ENCODE measurements at places on chromosomes 6 and 20.

DNA sequence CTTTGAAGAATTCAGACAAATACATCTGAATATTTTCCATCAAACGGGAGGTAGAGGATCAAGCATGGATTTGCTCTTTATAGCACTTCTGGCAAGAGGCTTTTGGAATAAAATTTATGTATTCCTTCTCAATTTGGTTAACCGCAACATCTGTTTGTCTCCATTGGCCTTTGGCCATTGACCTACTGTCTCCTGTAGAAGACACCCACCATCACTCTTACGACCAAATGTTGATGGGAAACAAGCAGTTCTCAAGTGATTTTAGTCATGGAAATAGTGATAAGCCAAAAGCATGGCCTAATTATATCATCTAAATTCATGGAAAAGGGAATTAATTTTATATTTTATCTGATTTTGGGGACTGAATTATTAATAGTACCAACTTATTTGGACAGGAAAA, 591.9 kb downstream of the CD109 start:
- no peak for DNase-seq

DNA sequence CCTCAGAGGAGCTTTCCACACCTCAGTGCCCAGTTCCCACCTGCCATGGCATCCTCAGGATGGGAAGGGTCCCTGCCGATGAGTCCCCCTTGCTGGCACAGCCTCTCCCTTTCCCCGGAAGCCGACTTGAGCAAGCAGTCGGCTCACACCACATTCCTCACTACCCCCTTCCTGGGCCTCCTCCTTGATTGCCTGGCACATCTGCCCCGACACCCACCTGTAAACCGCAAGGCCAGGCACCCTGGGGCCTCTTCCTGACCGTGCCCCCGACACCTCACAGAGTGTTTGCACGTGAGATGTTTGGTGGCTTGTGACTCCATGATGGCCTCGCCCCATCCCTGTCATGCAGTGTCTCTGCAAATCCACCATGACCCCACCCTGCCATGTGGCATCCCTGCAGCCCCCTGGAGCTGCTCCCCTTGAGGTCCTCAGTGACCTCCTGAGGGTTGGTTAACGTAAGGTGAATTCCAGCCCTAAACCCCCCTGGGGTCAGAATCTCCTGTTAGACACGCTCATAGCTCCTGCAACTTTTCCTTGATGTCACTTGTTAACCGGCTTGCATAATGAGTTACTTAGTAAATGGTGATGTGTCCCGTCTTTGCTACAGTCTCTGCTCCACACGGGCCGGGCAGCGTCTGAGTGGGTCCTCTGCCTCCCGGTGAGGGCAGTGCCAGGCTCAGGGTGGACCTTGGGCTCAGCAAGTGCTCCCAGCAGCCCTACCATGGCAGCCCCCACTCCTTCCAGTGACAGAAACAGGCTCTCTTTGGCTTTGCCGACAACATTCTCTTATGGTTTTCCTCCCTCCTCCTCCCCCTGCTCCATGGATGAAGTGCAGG, 115.9 kb upstream of the FRMD1 start:
- no peak for DNase-seq

GRCh38 chr6:24861934-24862333, 63.2 kb upstream of the ARMH2 start:
- DNase-seq = no peak

- DNase-seq = no peak
Measured at GRCh38 chr6:12535586-12536314, 180.8 kb upstream of the PHACTR1 start.

DNA sequence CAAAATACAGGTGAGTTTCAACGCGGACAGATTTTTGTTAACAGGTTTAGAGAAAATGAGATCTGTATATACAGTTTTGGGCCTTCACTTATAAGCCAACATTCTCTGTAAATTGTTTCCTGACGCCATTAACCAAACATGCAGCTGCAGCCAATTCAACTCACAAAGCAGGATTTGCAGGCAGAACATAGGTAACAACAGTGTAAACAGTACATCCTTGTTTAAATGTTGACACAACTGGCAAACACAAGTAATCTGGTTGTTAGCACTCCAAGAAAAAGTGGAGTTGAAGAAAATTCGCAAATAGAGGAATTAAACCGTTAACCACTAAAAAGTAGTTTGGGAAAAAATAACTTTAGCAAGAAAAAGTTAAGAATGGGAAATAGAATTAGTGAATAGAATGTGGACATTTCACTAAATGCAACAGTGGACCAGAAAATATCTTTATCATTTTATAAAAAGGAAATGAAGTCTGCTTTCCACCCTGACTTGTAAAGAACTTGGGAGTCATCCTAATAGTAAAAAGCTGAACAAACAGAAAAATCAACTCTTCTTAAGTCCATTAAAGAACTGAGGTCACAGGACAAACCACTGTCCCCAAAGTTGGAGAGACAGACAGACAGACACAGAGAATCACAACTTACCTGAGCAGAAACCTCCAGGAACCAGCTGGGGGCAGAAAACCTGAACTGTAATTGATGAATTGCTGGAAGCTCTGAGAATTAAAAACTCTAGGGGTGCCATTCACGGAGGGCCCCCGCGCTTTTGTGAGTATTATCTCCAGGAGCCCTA, 10.1 kb downstream of the SMIM28 start:
- DNase-seq = no peak

GRCh38 chr6:92122746-92123145, 1296.6 kb downstream of the EPHA7 start:
- DNase-seq = no peak

- DNase-seq = no peak
Measured at GRCh38 chr6:125434760-125435159, 133.0 kb upstream of the HDDC2 start.

DNA sequence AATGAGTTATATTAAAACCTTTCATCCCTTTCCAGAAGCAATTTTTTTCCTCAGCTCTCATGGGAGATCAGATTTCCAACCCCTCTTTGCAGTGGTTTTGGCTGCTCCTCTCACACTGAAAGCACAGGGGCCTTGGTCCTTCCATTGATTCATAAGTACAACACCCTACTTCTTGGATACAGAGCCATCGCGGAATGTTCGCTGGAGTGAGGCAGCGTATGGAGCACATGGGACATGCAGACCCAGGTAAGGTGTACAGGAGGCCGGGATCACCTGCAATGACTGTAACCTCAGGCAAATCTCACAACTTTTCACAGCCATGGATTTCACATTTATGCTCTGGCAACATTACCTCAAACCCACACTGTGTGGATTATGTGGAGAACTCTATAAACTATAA, 75.2 kb upstream of the HEY2 start:
- no peak for DNase-seq

DNA sequence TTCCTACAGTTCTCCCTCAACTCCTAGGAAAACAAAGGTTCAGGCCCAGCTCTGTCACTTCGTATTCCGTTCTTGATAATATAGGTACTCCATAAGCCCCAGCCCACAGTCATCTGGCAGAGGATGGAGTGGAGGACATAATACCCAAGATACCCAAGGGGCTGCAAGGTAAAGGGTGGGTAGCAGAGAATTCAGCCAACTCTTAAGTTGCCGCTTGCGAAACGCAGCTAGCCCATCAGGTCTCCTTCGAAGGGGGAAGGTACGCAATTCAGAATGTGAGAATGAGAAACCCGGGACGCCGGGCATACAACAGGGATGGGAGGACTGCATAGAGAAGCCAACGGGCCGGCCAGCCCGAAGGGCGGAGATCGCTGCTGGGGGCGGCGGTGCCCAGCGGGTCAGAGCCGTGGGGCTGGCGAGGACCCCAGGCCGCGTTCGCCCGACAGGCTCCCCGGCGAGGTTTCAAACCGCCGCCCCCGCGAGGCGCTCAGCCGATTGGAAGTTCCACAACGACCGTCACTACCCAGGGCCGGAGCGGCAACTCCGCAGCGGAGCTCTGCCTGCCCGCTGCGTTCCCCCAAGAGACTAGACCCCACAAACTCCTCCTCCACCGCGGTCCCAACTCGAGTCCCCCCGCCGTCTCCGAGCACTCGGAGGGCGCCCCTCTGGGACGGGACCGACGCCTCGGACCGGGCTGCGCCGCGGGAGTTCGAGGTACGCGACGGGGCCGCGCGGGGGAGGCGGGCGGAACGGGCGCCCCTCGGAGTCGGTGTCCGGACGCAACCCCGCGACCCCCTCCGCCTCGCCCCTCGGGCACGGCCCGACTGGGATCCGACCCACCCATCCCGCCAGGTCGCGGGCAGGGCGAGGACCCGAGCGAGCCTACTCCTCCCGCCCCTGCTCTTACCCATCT, 911 bp downstream of the CDK19 start:
- peak; percentile 26 for DNase-seq

- DNase-seq = no peak
Measured at GRCh38 chr6:25486550-25486949, 165.5 kb upstream of the SCGN start.

GRCh38 chr6:149055195-149055899, 262.2 kb upstream of the TAB2 start:
- no peak for DNase-seq
